ENCODE measurements at places on chromosomes 5 and 9.

DNA sequence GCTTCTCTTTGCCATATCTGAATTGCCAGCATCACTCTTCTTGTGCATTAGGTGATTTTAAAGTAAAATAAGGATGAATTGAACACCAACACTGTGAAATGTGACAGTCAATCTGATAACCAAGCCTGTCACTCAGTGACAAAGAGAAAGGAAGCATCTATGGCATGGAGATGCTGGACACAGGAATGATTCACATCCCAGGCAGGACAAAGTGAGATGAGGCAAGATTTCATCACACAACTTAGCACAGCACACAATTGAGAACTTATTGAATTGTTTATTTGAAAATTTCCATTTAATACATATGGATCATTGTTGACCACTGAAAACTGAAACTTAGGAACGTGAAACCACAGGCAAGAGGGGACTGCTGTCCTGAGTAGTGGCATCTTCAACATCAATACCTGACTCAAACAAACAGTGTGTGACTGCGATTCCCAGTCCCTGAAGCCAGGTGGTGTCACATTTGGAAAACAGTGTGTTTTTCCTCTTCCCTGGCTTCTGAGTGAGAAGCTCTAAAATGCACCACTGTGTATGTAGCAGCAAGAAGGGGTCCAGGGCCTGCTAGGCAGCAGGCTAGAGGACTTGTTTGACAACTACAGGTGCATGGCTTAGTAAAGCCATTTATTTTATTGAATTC, 10.7 kb downstream of the GAPT start:
- no peak for DNase-seq

- no peak for DNase-seq
Observed at GRCh38 chr9:127683723-127684122, 23.1 kb upstream of the CFAP157 start.

DNA sequence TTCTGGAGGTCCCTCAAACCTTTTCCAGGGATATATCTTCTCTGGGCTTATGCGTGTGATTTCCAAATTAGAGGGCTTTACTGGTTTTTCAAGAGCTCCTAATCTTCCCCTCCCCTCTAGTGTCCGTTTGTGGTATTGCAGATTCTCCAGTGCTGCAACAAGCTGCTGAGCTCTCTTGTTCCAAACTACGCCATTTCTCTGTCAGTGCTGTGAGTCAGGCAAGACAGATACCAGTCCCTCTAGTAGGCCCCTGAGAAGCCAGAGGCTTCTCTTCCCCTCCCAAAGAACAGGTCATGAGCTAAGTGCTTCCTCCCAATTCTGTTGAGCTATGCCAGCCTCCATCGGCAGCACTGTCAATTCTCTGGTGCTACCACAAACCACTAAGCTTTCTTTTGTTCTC, 149.5 kb downstream of the FANCC start:
- DNase-seq = peak; percentile 58

- DNase-seq = no peak
Observed at GRCh38 chr5:72283358-72283757, 36.7 kb downstream of the MRPS27 start.

DNA sequence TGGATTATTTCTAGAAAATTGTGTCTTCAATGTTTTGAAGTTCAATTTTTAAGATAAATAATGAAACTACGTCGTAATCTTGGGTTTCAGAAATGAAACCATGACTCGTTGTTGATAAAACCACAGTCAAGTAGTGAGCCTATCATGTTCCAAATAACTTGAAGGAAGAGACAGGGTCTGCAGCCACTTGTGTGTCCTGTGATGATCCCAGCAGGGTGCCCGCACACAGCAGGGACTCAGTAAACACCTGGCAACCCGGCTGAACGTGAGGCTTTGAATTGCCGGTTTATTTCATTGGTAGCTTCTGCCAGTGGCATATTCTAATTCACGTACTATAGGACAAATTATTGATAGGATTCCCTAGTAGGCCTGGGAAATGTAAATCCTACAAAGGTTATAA, 679.6 kb downstream of the IRX1 start:
- no peak for DNase-seq

DNA sequence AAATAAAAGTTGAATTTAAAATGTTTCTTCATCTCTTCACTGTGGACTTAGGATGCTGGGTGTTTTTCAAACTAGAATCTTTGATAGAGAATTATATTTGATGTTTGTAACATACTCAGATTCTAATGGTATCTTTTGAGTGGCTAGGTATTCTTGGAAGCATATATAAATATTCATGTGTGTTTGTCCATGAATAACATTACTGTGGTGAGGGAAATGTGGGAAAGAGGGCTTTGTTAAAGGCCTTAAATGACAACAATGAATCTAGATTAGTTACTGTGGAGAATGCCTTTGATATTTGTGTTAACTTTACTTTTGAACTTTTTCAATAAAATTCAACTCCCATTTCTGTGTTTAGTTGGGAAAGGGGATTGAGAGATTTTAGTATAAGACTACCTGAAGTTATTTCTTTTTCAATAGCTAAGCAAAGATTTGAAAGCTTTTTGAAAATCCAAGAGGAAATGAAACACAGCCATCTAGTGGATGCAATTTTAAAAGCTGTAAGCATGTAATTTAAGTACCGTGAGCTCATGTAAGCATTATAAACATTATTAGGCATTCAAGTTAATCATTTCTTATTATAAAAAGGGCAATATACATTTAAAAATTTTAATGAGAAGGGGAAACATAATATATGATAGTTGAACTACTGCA, 69.6 kb downstream of the CCDC171 start:
- DNase-seq = no peak

DNA sequence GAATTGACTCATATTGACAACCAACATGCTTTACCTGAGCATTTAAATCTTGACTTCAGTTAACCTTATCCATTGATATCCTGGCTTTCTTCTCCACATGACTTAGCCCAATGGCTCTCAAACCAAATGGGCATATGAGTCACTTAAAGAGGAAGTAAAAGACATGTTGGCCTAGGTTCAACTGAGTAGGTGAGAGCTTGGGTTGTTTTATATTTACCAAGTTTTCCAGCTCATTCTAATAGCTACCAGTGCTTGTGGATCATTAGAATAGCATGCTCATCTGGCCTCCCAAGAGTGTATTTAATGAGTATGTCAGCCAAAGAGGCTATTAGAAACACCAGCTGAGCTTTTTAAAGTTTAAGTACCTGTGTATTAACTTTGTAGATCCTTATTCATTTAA, 1049.0 kb downstream of the PTPRD start:
- DNase-seq = no peak

DNA sequence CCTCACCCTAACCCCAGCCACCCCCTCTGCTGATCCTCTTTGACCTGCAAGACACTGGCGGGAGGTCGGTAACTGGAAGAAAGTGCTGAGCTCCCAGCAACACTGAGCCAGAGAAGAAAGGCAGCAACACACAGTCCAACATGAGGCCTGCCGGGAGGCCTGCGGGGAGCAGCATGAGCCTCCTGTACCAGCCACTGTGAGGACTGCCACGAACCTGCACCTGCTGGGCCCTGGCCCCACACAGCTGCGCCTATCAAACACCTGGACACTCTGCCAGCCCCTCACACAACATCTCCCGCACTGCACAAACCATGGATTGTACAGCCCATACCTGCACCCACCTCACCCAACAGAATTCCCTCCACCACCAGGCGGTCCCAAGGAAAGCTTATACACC, 18.3 kb downstream of the CAMK2A start:
- DNase-seq = no peak

GRCh38 chr9:114256827-114257328, 66.0 kb upstream of the ORM1 start:
- no peak for DNase-seq

DNA sequence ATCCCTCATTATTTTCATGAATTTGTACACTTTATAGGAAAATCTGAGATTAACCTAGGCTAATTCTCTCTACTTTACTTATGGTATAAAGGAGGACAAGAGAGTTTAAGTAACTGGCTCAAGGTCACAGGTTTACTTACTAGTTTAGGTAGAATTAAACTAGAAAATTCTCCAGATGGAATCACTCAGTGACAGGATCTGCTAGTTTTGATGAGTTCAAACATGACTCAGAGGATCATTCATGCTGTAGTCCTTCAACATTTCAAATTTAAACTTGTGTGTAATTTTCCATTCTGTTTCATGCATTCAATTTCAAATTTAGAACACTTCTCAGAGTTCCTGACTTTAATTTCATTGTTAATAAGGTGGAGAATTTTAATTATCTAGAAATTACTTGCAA, 485.7 kb upstream of the TUSC1 start:
- DNase-seq = no peak

DNA sequence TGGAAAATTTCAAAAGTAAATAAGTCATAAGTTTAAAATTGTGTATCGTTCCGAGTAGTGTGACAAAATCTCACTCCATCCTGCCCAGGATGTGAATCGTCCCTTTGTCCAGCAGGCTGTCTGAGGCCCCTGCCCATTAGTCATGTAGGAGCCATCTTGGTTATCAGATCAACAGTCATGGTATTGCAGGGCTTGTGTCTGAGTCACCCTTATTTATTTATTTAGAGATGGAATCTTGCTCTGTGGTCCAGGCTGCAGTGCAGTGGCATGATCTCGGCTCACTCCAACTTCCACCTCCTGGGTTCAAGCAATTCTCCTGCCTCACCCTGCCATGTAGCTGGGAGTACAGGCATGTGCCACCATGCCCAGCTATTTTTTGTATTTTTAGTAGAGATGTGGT, 30.2 kb downstream of the ITGA2 start:
- no peak for DNase-seq

DNA sequence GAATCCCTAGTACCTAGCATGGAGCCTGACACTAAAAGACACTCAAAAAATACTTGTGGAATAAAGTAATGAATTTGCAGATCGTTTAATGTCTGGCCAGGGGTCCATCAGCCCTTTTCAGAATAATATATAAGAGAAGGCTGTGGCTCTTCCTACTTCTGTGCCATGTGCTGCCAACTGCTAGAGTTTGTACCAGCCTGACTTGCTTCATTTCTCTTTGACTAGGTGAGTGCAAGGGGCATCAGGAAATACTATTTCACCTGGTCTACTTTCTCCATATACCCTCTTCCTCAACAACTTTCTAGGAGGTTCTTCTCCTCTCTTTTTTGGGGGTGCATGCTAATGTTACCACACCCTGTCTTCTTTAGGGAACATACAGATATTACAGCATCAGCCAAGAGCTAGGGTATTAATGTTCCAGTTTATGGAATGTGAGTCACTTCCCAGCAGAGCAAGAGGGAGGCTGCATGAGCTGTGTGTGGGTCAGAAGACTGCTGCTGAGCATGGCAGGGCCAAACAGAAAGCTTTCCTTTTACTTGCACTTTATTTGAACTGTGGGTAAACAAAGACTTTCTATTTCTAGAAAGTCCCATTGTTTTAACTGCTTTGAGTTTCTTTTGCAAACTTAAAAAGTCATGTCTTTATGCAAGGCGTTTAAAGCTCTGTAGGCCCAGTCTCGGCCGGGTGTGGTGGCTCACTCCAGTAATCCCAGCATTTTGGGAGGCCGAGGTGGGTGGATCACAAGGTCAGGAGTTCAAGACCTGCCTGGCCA, 158.9 kb downstream of the ADAMTSL1 start:
- no peak for DNase-seq

- no peak for DNase-seq
Observed at GRCh38 chr5:133891390-133891789, 77.0 kb downstream of the C5orf15 start.

DNA sequence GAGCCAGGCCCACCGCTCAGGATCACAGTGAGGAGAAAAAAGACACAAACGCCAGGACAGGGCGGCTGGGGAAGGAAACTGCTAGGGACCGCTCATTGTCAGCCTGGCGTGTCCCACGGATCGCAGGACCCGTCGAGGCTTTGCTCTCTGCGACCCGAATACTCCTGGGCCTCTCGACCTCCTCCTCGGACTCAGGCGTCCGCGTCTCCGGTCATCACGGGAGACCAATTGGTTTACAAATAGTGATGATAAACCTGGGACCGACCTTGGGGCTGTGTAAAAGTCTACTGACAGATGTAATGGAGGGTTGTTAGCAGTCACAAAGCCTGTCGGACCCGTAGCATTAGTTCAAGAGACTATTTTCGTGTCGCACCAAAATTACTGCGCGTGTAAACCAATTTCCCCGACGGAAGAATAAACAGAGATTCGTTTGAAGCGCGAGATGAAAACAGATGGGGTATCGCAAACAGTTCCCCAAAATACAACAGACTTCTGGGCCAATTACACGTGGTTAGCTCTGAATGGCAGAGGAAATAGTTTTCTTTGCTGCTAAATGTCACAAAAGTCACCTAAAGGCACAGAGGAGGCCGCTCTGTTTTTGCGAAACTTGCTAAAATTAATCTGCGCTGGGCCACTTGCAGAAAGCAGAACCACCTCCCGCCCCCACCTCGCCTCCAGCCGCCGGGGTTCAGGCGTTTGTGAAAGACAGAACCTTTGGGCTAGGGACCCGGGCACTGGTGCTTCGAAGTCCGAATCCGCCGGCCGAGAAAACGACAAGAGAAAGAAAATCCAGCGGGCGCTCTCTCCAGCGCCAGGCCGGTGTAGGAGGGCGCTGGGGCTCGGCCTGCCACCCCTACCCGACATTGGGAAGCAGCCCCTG, 67.6 kb downstream of the FOXD1 start:
- DNase-seq = no peak

GRCh38 chr9:112200711-112201110, 25.6 kb upstream of the SUSD1 start:
- DNase-seq = no peak

DNA sequence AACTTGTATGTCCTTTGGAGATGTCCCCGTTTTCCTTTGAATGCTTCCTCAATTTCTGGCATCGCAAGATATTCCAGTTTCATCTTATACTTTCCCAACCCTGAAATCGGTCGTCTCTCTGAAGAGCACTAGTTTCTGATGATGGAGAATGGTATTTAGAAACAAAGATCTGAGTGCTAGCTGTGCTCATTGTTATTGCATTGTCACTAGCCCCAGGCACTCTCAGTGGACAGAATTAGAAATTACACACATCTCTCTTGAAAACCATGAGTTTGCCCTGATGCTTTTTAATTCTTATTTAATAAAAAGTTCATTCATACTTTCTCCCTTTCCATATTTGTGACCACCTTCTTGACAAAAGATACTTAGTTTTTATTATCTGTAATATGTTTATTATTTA, 67.7 kb downstream of the C9orf152 start:
- DNase-seq = no peak

DNA sequence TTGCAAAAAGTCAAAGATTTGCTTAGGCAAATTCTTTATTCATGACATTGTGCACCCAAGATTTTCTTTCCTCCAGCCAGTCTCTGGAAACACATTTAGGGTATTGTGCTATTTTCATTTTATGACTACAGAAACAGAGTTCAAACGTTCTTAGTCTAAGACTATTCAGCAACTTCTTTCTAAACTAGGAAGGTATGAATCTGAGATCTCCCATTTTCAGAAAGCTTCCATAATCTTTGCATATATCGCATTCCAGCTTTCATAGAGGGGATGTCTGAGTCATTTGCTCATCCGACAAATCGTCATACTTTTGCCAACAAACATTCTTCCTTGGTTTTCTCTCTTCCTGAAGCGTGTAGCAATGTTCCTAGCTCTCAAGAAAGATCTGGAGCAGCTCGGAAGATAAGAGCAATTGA, 1.6 kb upstream of the PAPPA start:
- DNase-seq = no peak

DNA sequence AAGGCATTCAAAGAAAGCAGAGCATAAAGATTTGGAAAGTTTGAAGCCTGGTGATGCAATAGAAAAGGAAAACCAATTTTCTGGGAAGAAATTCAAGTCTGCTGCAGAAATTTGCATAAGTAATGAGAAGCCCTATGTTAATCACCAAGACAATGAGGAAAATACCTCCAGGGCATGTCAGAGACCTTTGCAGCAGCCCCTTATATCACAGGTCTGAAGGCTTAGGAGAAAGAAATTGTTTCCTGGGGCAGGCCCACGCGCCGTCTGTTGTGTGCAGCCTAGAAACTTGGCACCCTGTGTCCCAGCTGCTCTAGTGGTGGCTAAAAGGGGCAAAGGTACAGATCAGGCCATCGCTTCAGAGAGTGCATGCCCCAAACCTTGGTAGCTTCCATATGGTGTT, 495.3 kb upstream of the CDH6 start:
- no peak for DNase-seq
